Renal cortical epithelial cell (primary cell): ENCODE measurements at places on chromosomes 5 and 9.
A peak's percentile ranks its signal among the peaks of the same experiment; 100 is the strongest.

DNA sequence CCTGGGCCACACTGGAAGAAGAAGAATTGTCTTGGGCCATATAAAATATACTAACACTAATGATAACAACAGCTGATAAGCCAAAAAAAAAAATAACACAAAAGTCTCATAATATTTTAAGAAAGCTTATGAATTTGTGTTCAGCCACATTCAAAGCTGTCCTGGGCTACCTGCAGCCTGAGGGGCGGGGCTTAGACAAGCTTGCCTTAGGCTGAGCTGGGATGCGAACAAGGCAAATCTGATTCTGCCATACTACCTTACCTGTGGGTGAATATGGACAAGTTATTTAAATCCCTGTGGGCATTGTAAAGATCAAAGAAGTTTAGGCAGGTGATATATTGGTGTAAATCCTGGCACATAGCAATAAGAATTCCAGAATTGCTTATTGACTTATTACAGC, 212.3 kb upstream of the ATP10B start:
- DNase-seq = no peak

DNA sequence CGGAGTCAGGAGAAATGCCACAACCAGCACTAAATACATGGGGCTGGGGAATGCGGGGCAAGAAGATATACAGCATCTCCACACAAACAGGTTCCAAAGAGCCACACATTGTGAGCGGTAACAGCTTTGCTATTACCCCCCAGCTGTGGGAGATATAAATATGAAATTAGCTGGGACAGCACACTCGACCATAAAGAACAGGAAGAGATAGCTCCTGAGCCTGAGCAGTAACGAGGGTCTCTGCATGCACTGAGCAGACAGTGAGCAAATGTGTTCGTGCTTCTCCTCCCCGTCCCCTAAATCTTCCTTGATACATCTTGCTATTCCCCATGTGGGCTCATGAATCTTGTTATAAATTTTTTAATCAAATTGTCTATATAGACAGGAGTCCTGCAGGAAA, 53.1 kb downstream of the ADAMTS2 start:
- DNase-seq = no peak

DNA sequence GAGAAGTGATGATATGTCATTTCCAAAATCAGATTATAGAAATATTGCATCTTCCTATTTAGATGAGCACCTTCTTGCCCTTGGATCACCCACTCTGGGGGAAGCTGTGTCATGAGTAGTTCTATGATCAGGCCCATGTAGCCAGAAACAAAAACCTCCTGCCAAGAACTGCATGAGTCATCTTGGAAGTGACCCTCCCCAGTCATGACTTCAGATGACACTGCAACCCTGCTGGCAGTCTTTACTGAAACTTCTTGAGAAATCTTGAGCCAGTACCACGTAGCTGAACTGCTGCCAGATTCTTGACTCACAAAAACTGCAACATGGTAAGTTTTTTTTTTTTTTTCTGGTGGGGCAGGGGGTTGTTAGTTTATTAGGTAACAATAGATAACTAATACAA, 439.6 kb upstream of the PTGER4 start:
- DNase-seq = peak; percentile 22

- no peak for DNase-seq
These were observed 170.3 kb downstream of the SLC12A2 start for GRCh38 chr5:128253880-128254279.

DNA sequence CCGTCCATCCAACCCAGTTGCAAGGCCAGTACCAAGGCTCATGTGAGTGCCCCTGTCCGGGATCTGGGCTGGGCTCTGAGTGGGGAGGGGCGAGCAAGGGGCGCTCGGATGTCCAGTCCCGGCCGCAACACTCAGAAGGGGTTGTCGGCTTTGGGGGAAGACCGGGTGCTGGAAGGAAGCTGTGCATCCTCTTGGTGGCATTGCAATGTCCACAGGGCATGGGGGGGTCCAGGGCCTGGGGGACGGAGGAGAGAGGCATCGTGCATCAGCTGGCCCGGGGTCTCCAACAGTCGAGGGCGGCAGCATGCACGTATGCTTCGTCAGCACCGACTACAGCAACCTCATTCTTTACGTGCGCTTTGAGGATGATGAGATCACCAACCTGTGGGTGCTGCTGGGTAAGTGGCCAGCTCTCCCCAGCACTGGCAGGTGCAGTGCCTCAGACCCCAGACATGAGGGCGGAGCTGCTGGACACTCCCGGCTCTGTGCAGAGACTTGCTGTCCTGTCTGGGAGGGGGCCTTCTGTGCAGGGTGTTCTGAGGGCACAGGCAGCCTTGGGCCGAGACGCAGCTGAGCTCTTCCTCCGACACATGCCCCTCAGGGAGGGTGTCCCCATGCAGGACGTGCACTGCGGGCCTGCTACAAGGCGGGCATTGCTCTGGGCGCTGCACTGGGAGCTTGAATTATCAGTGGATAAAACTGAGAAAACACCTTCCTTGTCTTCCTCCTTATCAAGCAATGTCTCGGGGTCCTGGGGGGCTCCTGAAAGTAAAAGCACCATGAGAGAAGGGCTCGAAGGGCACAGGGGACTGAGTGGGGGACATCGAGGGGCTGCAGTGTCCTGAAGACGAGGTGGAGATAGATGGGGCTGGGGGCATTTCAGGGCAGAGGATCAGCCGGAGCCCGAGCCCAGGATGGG, 22.5 kb downstream of the GLT6D1 start:
- no peak for DNase-seq

GRCh38 chr5:30749971-30750370, 443.5 kb upstream of the CDH6 start:
- DNase-seq = peak; percentile 79

GRCh38 chr9:7333719-7334118, 465.9 kb downstream of the DMAC1 start:
- no peak for DNase-seq

DNA sequence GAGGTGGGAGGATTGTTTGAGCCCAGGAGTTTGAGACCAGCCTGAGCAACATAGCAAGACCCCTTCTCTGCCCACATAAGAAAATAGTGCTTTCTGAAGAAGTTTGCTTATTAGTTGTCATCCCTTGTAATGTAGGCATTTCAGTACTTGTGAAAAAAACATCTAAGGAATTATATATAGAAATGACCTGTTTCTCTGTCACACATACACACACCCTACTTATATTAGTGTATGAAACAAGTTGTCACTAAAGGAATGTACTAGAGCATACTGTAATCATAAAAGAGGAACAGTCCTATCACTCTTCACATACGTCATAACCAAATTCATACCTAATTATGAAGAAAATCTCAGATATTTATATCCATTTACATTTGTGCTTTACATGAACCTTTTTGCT, 122.0 kb downstream of the NIPBL start:
- no peak for DNase-seq

- peak; percentile 54 for DNase-seq
These were observed 140.1 kb upstream of the FBXL17 start for GRCh38 chr5:108521841-108522506.

- DNase-seq = no peak
These were observed 35.2 kb downstream of the ZCCHC9 start for GRCh38 chr5:81336556-81336955.

DNA sequence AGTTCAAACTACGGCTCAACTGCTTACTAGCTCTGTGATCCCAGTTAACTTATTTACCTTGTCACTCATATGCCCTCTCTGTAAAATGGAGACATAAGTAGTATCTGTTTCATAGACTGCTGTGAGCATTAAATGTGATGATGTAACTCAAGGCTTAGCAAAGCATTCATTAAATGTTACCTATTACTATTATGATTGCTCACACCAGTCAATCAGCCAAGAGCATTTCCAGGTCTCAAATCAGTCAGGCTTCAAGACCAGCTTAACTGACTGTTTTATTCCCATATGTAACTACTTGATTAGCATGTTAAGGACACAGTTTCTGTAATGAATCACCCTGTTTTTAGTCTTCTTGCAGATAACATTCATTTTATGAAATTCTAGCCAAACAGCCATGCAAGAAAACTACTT, 413.3 kb downstream of the MLLT3 start:
- DNase-seq = peak; percentile 77
